ENCODE measurements at places on chromosomes 2 and 18. TPM values are rescaled to one million over a fixed set of nuclear protein-coding genes. Genes with fewer than 3 reads are reported as not detected.

DNA sequence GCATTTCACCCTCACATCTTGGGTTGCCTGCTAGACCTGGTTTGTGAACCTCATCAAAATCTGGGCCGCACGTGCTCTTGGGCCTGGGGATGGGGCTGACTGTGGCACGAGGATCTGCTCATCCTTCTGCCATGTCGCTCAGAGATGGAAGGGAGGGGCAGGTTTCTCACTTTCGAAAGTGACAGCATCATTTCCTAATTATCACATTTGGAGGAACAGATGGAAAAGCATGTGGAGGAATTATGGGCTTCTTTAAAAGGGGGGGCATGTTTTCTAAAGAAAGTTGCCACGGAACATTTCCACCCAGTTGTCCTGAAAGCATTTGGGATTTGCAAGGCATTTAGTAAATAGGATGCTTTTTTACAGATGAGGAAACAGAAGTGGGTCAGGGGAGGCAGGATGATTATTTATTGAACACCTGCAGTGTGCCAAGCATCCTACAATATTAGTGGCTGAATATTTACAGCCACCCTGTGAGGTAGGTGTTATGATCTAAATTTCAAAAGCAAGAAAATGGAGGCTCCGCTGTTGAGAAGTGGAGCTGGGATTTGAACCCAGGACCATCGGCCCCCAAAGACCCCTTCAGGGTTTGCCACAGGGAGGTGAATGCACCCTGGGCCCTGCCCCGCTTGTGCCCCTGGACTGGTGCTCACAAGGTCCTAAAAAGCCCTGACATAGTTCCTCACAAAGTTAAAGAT lies 104.2 kb upstream of the MYCN start:
- DNase-seq: no peak

DNA sequence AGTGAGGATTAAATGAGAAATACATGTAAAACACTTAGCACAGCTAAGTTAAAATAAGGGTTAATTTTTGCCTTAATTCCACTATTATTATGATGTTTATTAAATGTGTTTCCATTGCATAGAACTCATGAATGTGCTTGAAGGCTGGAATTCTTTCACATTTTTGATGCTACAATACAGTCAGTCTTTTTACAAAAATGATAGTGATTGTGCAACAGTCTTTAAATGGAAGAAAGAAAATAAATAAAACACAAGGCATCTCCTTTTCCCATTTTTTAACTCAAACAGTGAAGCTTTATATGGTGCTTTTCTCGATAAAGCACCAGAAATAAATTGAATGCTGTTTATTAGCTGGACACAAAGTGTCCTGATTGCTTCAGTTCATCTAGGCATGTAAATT lies 123.9 kb downstream of the MAP2 start:
- DNase-seq: no peak

- peak; percentile 34 for DNase-seq
These were observed 45.5 kb downstream of the RAB12 start for GRCh38 chr18:8654503-8655451.

DNA sequence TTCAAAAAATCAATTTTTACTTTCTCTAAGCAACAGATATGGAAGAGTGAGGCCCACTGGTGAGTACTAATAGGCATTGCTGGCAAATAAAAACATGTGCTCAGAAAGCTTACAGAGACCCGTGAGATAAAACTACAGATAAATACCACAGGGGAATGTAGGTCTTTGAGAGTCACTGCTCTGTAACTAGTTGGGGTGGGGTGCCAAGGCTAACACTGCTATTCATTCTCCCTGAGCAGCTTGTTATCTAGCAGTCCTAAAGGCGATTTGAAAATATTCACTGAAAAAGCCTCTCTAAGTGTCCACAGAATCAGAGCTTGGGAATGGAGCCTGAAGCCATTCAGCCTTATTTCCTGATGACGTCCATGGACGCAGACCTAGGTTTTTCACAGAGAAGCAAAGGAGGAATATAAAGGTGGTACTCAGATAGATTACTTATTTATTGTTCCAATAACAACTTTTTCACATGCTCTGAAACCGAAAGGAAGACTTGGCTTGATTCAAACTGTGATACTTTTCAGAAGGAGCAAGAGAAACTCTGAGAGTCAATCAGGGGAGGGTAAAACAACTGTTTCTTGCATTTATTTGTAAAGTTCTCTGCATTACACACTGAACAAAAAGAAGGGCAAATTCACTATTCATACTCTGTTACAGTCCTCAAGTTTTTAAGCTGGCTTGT lies 188.4 kb downstream of the PPP1R1C start:
- no peak for DNase-seq

DNA sequence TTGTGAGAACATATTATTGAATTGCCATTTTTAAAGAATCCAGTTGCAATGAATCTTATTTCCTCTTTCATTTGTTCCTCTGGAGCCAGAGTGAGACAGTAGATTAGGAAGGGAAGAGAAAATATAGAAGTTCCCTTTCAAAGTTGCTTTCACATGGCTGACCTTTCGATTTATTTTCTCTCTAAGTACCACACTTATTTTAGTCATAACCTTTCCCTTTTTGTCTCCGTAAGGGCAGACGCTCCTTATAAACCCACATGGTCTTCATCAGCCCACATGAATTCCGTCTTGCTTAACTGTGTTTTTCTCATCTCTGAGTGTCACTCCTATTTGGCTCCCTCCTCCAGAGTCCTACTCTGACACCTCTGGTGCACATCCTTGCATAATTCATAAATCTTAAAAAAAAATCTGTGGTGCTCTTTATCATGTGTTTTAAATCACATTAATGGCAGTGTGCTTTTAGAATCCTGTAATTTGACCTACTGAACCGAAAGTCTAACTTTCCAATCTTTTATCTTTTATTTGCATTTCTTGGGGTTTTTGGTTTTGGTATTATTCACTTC lies 38.5 kb upstream of the ZNF396 start:
- DNase-seq: no peak

- no peak for DNase-seq
These were observed 112.3 kb upstream of the CAVIN2 start for GRCh38 chr2:191959209-191959608.

DNA sequence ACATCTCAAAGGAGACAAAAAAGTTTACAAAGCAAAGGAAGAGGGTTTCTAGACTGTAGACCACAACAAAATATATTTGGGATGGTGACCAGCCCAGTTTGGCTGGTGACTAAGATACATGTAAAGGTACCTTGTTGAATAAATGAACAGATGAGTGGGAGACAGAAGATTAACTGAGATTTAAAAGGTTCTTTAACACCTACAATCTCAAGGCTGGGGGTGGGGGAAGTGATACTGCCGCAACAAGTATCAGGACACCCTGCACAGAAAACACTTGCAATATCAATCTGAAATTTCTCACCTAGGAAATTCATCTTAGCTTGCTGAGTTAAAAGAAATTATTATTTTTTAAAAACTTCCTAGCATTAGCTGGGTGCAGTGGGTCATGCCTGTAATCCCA lies 8.3 kb downstream of the RNF149 start:
- DNase-seq: no peak

DNA sequence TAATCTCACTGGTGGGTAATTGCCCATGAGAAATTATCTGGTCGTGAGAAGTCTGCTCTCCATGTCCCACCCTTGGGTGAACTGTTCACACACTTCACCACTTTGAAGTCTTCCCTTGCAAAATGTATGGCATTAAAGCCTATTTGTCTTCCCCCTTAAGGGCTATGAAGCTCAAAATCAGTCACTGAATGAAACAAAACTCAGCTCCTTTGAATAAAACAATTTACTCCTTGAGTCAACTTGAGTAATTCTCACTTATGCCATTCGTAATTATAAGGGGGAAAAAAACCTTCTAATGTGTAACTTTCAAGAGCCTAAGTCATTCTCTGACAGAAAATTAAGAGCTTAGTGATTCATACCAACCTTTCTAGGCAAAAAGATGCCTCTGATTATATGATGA lies 48.8 kb upstream of the REL start:
- no peak for DNase-seq

GRCh38 chr2:37500031-37500430 lies 155.6 kb downstream of the QPCT start:
- peak; percentile 66 for DNase-seq

DNA sequence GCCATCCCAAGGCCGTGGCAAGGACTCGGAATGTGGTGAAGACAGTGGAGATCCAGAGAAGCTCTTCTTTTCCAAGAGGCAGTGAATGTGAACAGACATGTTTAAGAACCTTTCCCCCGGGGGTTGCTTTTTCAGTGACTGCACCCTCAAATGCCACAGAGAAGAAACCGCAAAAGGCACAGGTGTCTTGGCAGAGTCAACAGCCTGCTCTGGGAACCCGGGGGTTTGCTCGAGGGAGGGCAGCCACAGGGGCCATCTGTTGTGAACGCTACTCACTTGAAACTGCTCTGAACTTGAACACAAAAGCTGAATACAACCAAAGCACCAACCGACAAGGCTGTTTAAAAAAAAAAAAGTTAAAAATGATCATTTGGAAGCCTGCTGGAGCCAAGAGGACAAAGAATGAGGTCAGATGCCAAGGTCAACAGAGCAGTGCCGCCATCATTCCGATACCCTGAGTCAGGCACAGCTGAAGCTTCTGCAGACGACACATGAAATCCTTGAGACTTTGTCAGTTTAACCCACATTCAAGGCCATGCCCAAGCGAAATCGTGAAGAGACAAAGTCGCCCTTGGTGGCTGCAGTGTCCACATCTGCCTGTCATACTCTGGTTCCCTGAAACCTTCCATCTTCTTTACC lies 47.4 kb downstream of the PSMG2 start:
- DNase-seq: no peak

DNA sequence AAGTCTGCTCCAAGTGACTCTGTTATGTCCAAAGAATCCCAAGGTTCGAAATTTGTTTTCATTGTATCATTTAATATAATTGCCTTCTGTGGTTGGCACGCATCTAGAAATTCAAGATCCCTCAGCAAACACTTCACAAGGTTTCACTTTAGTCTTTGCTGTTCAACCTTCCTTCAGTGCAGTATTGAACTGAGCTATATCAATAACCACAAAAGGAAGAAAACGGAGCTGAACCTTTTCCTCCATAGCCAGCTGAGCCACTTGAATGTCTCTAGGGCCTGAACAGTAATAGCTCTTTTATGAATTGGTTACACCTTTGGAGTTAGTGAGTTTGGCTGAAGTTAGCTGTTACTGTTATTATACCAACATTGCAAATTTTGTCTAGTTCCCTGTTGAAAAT lies 357.7 kb upstream of the HNRNPA3 start:
- DNase-seq: no peak

DNA sequence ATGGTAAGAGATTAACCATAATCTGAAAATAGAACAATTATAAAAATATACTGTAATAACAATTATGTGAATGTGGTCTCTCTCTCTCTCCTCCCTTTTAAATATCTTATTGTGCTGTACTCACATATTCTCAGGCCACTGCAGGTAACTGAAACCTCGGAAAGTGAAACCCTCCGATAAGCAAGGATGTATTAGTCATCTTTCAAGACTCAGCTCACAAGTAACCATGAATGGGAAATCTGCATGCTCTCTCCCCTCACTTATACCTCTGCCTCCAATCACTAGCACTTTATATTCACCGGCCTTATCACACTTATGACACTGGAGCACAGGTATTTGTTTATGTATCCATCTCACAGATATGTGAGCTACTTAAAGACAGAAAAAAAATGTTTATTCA lies 139.7 kb downstream of the LRP2 start:
- DNase-seq: peak; percentile 32

- DNase-seq: no peak
These were observed 211.9 kb upstream of the VRK2 start for GRCh38 chr2:57834666-57835065.

DNA sequence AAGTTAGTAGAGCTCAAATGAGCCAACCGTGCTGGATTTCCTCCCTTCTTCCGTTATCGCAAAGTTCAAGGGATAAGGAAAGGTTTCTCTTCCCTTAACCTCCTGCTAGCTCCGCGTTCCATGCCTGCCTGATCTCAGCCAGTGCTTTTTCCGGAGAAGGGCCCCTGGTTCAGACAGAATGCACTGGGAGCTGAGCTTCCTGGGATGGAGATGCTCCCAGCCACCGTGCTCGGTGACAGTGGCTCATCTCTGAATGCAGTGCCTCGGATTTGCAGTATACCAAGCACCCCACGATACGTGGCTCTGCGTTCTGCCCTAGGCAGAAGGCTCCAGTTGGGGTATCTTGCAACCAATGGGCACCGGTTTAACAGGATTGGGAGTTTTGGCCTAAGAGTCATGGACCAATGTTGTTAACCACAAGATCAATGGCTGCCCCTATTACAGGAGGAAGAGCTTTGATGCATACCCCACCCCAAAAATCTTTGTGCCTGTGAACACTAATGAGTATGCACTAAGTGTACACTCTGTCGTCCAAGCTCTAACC lies 876 bp downstream of the CNTNAP5 start:
- DNase-seq: no peak

- no peak for DNase-seq
These were observed 162.1 kb upstream of the SH3BP4 start for GRCh38 chr2:234789556-234790325.

DNA sequence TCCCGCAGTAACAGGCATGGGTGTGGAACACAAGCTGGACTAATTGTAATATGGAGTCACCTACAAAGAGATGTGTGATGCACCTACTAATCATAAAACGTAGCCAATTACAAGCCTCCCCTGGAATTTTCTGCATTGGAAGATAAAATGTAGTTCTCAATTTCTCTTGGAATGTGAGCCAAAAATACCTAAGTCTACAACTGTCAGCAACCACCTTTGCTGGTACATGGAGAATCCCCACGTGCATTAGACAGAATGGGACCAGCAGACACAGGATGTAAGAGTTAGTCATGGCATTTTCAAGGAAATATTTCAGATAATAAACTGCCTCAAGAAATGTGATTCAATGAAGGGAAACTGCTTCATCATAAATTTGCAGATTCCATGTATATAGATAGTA lies 85.6 kb upstream of the DCC start:
- DNase-seq: peak; percentile 73

GRCh38 chr2:135252805-135253458 lies 200.8 kb downstream of the RAB3GAP1 start:
- no peak for DNase-seq

- DNase-seq: no peak
These were observed 57.7 kb downstream of the ASAP2 start for GRCh38 chr2:9264301-9264700.

DNA sequence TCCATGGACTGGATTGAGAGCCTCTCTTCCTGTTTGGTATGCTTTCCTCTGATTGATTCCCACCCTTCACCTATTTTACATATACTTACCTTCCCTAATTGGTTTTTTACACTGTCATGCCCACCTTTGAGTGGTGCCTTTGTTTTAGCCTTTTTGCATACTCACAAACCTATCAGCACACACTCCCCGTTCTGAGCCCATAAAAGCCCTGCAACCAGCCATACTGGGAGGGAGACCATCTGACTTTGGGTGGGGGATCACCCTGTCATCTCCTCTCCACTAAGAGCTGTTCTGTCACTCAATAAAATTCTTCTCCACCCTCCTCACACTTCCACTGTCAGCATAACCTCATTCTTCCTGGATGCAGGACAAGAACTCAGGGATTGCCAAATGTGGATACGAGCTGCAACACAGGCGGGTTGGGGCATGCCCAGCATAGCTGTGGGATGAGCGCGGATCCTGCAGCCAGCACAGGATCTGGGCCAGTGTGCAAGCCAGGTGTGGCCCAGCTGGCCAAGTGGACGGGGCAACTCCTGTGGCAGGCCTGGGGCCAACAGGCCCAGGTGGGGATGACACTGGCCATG lies 9.4 kb upstream of the MOB1A start:
- DNase-seq: peak; percentile 37

Gene GTF2A1L
- not detected for total RNA-seq

Gene FARP2
- total RNA-seq: 29.7 TPM

Gene OSBPL1A
- 16.6 TPM for total RNA-seq

Gene ACVR2A
- total RNA-seq: 5.7 TPM

Gene CYP27C1
- 1.4 TPM for total RNA-seq

Gene SLC38A11
- not detected for total RNA-seq

Gene SCN7A
- total RNA-seq: not detected

Gene LYG1
- 0.17 TPM for total RNA-seq
